ENCODE measurements at places on chromosomes 11 and 22.

DNA sequence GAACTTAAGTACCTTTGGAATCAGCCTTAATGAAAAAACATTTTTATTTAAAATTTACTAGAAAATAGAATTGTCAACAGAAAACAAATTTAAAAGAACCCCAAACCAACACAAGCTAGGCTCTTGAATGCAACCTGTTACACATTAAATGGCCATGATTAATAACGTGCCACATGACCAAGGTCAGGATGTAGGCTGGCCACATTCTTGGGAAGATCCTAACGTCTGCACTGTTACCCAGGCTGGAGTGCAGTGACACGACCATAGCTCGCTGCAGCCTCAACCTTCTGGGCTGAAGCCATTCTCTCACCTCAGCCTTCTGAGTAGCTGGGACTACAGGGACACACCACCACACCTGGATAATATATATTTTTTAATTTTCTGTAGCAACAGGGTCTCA, 126.4 kb upstream of the APOA1 start:
- no peak for DNase-seq

- DNase-seq, result no peak
Measured at GRCh38 chr11:82978422-82979099, 77.0 kb downstream of the DDIAS start.

GRCh38 chr11:134655189-134655989, 243.3 kb upstream of the B3GAT1 start:
- no peak for DNase-seq

DNA sequence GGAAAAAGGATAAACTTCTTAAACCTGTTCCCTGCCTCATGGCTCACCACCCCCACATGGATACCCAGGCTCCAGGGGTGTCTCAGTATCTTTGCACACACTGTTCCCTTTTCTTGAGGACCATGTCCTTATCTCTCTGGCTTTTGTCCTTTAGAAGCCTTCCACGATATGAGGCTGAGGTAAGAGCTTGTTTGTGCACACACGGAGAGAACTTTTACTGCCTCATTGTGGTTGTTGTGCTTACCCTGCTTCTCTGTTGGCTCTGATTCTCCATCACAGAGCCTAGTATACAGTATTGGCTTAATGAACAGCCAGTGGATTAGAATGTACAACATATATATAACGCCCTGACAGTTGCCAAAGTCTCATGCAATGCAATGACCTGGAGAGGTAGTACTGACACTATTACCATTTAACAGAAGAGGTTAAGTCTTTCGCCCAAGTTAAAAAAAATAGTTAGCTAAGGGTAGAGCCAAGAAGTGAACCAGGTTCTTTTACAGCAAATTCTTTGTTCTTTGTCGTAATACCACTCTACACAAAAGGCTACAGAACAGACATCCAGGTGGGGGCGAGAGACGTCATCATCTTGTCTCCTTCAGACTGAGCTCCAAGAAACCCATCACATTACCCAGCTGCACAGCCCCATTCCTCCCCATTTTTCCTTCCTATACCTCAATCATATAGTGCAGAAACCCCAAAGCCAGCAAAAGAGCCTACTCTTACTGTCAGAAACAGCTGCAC, 117.3 kb downstream of the PLEKHA7 start:
- DNase-seq, result no peak

GRCh38 chr11:67648140-67648795, 2.3 kb downstream of the ACY3 start:
- no peak for DNase-seq

DNA sequence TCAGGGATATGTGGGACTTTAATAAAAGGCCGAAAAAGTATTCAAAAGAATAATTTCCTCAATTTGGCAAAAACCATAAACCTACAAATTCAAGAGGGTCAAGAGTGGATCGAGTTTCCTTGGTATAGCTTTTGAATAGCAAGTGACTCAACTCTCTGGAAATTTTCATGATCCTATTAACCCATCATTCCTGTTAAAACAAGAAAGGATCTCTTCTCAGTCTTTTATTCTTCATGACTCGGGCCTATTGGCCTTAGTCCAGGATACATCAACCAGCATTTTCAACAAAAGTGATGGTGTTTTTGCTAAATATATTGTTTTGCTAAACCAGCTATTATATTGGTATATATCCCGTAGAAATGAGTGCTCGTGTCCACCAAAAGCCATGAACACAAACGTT, 110.3 kb downstream of the ATXN10 start:
- DNase-seq, result no peak

- DNase-seq, result peak; percentile 47
Measured at GRCh38 chr22:19525116-19525660, 978 bp upstream of the CLDN5 start.

GRCh38 chr22:28005513-28005912, 86.5 kb upstream of the PITPNB start:
- DNase-seq, result peak; percentile 76
